Activated CD8-positive, alpha-beta memory T cell treated with anti-CD3 and anti-CD28 coated beads for 1 hour (primary cell): ENCODE measurements at places on chromosomes 7 and 10.

- no peak for DNase-seq
Measured at GRCh38 chr7:89200758-89201157, 405.2 kb upstream of the TEX47 start.

GRCh38 chr10:113618338-113618737 is 45.5 kb downstream of the NRAP start:
- DNase-seq, result no peak

GRCh38 chr7:4742051-4742573 is 33.3 kb upstream of the AP5Z1 start:
- no peak for DNase-seq

DNA sequence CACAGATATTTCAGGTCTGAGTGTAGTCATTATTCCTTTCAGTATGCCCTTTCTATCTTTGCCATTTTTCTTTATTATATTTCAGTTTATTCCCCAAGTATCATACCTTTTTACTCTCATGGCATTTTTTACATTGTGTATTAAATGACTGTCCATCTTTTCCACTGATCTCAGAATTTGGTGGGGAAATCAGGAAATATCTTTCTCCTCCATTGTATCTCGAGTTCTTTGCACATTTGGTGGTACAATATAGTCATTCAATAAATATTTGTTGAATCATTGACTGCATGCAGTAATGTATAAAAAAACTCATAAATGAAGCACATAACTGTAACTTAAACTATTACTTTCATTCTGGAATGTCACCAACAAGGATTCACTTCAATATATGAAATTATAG is 354.7 kb downstream of the HGF start:
- DNase-seq, result no peak

GRCh38 chr7:233249-234035 is 41.1 kb downstream of the FAM20C start:
- no peak for DNase-seq

- DNase-seq, result no peak
Measured at GRCh38 chr10:1685699-1686490, 51.4 kb downstream of the ADARB2 start.
